ENCODE measurements at places on chromosomes 4 and X. TPM values are rescaled to one million over a fixed set of nuclear protein-coding genes. Genes with fewer than 3 reads are reported as not detected.

DNA sequence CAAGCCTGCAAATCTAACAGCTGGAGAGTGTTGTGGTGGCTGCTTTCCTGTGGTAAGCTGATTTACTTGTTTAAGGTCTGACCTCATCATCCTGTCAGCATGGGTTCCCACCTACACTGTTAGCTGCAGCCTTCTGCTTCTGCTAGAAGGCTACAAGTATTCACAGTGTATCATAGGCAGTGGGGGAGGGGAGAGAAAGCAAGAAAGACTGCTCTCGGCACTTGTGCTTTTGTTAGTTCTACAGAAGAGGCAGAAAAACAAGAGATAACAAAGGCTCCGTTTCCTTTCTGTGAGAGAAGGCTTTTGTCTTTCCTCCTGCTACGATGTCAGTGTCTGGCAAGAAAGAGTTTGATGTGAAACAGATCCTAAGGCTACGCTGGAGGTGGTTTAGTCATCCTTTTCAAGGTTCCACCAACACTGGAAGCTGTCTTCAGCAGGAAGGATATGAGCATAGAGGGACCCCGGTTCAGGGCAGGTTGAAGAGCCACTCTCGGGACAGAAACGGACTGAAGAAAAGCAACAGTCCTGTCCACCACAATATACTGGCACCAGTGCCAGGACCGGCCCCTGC is at the start of gene KLHL4:
Gene KLHL4, plus strand, starts transcription at position 232 of the 571 bp plus-strand sequence. Its CDS starts 92 bp downstream, at position 324.
- DNase-seq: no peak
- H3K27ac ChIP-seq: no peak within 1 kb of the TSS
- no peaks in the 10 kb centered on the region for H3K4me1 ChIP-seq
- no peaks in the 10 kb centered on the region for H3K36me3 ChIP-seq

SLC34A2 gene
- polyA plus RNA-seq: 0.53 TPM

- no peak overlapping the region for H3K4me3 ChIP-seq
- H3K27me3 ChIP-seq: no peaks in the 10 kb centered on the region
- no peaks in the 10 kb centered on the region for H3K4me1 ChIP-seq
- H3K27ac ChIP-seq: no peak overlapping the region
- DNase-seq: no peak
These were observed 25.0 kb downstream of the NLRP2B start for GRCh38 chrX:57655065-57655464.

DNA sequence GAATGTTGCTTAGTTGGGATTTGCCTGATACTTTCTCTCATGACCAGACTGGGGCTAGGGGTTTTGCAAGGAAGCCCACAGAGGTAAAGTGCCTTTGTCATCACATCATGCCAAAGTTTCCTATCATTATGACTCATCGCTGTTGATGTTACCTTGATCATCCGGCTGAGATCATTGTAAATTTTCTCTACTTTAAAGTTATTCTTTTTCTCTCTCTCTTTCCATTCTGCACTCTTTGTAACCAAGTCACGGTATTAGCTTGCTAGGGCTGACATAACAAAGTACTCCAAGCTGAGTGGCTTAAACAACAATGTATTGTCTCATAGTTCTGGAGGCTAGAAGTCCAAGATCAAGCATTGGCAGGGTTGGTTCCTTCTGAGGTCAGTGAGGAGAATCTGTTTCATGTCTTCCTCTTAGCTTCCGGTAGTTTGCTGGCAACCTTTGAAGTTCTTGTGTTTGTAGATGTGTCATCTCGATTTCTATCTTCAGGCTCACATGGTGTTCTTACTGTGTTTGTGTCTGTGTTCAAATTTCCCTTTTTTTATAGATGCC is 113.0 kb downstream of the DTHD1 start:
- no peak overlapping the region for H3K27ac ChIP-seq
- H3K4me3 ChIP-seq: no peak overlapping the region
- no peaks in the 10 kb centered on the region for H3K27me3 ChIP-seq
- H3K36me3 ChIP-seq: no peaks in the 10 kb centered on the region
- H3K4me1 ChIP-seq: no peaks in the 10 kb centered on the region
- no peak for DNase-seq

DNA sequence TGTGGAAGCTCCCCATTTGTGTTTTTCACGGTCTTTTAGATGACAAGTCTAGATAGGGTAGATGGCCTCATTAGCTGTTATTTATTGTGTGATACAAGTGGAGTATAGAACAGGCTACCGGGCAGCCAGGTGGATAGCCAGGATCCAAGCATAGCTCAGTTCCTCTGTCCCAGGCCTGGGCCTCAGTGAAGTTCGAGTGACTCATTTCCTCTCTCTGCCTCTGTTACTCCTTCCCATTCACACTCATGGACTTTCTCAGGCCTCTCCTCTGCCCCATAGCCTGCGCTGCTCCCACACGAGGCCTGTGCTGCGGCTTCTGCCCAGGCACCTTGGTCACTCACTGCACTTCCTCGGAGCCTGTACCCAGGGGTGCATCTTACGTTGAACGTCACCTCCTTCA is 54.5 kb downstream of the TENM3 start:
- DNase-seq: no peak
- H3K36me3 ChIP-seq: no peaks in the 10 kb centered on the region
- H3K27ac ChIP-seq: no peak overlapping the region
- no peak overlapping the region for H3K4me3 ChIP-seq
- H3K4me1 ChIP-seq: no peaks in the 10 kb centered on the region
- H3K27me3 ChIP-seq: no peaks in the 10 kb centered on the region

DNA sequence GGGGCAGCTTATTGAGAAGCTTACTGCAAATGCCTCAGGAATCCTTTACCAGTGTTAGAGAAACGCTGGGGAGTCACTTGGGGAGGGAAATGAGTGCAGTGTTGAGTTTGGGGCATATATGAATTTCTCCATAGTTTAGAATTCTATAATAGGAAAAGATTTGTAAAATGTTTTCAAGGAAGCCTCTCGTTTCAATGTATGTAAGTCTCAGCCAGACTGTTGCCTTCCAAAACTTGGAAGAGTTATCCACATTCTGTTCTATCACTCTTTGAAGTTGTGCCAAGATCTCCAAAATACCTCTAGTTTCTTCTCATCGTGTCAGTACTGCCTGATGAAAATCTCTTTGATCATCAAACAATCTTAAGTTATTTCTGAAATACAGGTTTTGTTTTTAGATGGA is 565 bp upstream of the LRCH2 start:
- H3K27ac ChIP-seq: no peak overlapping the region
- no peaks in the 10 kb centered on the region for H3K4me1 ChIP-seq
- H3K4me3 ChIP-seq: no peak overlapping the region
- no peaks in the 10 kb centered on the region for H3K36me3 ChIP-seq
- no peaks in the 10 kb centered on the region for H3K27me3 ChIP-seq

- no peak overlapping the region for H3K27ac ChIP-seq
- DNase-seq: no peak
- no peaks in the 10 kb centered on the region for H3K4me1 ChIP-seq
- no peak overlapping the region for H3K4me3 ChIP-seq
These were observed 43.3 kb upstream of the STAG2 start for GRCh38 chrX:123918106-123918721.

GRCh38 chr4:144733566-144733965 is 87.6 kb downstream of the HHIP start:
- no peaks in the 10 kb centered on the region for H3K4me1 ChIP-seq
- H3K27ac ChIP-seq: no peak overlapping the region
- DNase-seq: no peak
- no peaks in the 10 kb centered on the region for H3K27me3 ChIP-seq
- no peaks in the 10 kb centered on the region for H3K36me3 ChIP-seq
- no peak overlapping the region for H3K4me3 ChIP-seq

DNA sequence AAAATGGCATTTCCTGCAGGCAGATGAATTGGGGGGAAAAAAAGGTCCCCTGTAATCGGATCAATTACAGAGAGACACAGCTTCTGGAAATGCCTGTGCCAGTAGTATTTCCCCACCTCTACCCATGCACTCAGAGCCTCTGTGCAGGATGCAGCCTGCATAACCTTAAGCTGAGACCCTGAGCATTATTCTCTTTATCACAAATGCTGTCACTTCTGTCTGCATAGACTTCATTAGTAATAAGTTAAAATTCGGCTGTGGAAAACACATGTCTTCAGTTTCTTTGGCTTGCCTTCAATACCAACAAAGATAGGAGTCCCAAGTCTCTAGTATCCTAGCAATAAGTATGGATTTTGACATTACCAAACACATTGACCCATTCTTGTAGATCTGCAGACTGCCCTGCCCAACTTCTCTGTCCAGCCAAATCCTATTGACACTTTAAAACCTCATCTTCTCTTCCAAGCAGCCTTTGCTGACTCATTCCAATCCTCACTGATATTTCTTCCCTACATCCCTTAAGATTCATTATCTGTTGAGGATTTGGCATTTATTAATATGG is 70.8 kb downstream of the LUZP4 start:
- H3K4me3 ChIP-seq: no peak overlapping the region
- no peaks in the 10 kb centered on the region for H3K4me1 ChIP-seq
- H3K27ac ChIP-seq: no peak overlapping the region
- H3K36me3 ChIP-seq: no peaks in the 10 kb centered on the region
- H3K27me3 ChIP-seq: peaks cover 4% of the 10 kb centered on the region

DNA sequence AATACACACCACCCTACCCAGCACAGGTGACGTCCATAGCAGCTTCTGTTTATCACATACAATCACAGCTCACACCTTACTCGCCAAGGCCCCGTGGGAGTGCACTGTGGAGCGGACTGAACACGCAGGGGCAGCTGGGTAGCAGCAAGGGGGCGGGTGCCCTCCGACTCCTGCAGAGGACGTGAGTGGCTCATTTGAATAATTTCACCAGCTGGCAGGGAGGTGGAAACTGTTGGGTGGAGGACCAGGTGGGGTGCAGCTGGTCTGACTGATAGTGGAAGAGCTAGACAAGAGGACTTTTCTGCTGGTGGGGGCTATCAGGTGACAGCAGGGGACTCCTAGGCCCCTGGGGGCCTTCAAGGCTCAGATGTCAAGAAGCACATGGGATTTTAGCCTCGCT is 16.3 kb downstream of the MAN2B2 start:
- no peaks in the 10 kb centered on the region for H3K27me3 ChIP-seq
- peaks cover 19% of the 10 kb centered on the region for H3K36me3 ChIP-seq
- H3K4me1 ChIP-seq: no peaks in the 10 kb centered on the region

SYNPO2 gene
- 2.4 TPM for polyA plus RNA-seq

DNA sequence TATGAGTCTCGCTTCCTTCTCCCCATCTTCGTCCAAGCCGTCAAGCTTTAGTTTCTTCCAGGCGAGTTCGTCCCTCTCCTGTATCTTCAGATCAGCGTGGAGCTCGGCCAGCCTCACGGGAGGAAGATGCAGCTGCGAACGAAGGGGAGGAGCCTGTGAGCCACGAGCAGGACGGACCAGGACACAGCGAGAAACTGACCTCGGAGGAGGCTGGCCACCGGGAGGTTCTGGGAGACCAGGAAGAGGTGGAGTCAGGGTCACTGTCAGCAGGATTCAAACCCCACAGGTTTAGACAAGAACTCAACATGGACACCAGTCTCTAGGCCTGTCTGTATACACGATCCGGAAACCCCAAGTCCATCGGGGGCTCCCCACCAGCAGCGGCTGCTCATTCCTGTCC is 7.3 kb downstream of the LRPAP1 start:
- H3K27me3 ChIP-seq: no peaks in the 10 kb centered on the region
- H3K4me1 ChIP-seq: no peaks in the 10 kb centered on the region
- H3K27ac ChIP-seq: no peak overlapping the region
- peaks cover 10% of the 10 kb centered on the region for H3K36me3 ChIP-seq
- H3K4me3 ChIP-seq: no peak overlapping the region

DNA sequence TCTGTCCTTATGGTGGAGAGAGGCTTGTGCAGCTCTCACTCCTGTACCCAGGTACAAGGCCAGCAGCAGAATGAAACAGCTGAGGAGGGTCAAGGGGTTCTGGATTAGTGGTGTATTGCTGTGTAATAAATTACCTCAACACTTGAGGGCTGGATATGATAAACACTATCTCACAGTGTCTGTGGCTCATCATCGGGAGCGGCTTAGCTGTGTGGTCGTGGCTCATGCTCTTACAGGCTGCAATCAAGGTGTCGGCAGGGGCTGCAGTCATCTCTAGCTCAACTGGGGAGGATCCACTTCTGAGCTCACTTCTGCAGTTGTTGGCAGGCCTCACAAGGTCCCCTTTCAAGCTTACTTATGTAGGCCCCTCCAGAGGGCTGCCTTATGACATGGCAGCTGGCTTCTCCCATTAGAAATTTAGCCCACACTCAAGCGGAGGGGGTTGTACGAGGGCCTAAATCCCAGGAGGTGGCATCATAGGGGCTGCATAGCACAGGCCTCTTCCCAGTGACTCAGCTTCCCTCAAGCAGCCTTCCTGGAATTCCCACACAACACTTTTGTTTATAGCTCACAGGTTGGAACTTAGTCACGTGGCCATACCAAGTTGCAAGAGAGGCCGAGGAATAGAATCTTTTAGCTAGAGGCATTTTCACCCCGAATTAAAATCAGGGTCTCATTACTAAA is 148.2 kb upstream of the RPS6KA3 start:
- no peak overlapping the region for H3K4me3 ChIP-seq
- no peaks in the 10 kb centered on the region for H3K4me1 ChIP-seq
- no peaks in the 10 kb centered on the region for H3K36me3 ChIP-seq
- no peak for DNase-seq
- no peak overlapping the region for H3K27ac ChIP-seq
- H3K27me3 ChIP-seq: no peaks in the 10 kb centered on the region

DNA sequence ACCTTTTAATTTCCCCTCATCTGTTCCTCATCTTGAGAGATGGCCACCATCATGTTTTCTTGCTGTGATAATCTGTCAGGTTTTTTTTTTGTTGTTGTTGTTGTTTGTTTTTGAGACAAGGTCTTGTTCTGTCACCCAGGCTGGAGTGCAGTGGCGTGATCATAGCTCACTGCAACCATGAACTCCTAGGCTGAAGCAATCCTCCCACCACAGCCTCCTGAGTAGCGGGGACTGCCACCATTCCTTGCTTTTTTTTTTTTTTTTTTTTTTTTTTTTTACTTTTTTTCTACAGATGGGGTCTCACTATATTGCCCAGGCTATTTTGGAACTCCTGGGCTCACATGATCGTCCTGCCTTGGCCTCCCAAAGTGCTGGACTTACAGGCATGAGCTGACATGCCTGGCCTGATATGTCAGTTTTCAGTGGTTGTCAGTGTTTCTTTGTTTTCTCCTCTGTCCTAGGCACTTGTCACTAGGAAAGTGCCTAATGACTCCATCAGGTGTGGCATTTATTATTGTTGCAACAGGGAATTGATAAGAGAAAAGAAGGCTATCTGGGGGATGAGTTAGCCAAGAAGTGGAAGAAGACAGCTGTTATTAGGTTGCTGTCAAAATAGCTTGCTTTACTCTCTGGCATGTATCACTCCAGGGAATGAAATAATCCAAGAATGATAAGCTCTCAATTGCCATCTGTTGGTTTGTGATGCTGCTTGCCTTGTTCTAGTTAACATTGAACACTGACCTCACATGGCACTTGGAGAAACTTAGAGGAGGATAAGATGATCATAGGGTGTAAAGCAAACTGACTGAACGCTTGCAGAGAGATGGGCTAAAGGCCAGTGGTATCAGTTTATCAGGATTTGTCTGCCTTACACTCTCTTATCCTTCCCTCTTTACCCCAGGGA is 41.7 kb downstream of the TMEM164 start:
- H3K27me3 ChIP-seq: no peaks in the 10 kb centered on the region
- DNase-seq: no peak
